Lung (tissue), 17 donors: ENCODE measurements at places on chromosomes 16 and 17.
A peak's percentile ranks its signal among the peaks of the same experiment; 100 is the strongest.

DNA sequence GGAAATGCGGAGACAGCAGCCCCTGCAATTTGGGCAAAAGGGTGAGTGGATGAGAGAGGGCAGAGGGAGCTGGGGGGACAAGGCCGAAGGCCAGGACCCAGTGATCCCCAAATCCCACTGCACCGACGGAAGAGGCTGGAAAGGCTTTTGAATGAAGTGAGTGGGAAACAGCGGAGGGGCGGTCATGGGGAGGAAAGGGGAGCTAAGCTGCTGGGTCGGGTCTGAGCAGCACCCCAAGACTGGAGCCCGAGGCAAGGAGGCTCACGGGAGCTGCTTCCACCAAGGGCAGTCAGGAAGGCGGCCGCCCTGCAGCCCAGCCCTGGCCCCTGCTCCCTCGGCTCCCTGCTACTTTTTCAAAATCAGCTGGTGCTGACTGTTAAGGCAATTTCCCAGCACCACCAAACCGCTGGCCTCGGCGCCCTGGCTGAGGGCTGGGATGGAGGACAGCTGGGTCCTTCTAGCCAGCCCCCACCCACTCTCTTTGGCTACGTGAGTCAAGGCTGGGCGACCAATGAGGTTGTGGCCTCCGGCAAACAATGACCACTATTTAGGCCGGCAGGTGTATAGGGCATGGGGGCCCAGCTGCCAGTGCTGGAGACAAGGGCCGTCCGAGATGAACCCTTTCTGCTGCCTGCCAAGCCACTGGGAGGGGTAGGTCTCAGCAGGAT is 507 bp downstream of the SERPINF1 start:
- DNase-seq, result no peak

DNA sequence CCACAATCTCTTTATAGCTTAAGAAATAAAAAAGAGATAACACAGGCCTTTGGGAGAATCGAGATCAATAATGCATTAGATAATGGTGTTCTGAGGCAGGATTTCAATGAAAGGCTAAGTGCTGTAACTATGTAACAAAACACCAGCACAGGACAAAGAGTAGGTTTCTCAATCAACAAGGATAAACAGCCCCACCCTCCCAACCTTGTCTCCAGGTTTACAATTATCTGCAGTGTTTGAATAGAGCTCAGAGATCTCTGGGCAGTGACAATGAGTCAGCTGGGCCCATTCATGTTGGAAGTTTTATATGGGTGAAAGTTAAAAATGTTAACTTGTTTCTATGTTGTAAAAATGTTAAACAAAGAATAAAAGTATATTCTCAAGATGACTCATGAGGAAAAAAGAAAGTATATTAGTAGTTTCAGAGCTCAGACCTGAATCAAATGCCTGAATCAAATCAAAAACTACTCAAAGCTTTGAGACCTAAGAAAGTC is 17.0 kb upstream of the KRT20 start:
- no peak for DNase-seq

GRCh38 chr17:58144801-58145200 is 3.4 kb upstream of the OR4D1 start:
- no peak for DNase-seq

DNA sequence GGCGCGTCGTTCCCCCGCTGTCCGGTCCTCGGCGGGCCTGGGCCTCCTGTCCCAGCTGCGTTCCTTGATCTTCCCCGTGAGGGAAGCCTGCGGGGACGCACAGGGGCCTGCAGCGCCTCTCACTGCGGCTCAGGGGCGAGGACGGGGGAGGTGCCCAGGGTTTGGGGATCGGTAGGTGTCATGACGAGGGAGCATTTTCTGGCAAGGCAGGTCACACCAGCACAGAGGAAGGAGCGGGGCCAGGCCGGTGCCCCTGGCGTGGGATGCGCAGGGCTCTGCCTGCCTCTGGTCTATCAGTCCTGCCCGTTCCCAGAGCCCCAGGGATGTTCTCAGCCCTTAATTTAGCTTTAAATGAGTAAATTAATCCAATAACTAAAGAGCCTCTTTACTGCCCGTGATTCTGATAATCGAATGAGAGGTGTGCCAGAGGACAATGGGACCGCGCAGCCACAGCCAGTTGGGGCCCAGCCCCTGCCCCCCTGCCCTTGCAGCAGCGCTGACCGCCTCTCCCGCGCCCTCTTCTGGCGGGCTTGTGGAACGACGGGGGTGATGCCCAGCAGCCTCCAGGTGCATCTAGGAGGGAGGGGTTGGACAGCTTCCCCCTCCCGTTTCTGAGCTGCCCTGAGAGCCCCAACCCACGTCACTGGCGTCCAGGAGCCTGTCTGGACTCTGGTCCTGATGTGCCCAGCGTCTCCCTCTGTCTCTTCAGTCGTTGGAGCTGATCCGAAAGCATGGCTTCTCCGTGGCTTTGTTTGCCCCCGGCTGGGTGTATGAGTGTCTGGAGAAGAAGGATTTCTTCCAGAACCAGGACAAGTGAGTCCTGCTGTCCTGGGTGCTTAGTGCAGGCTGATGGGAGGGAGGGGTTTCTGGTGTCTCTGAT is 7.9 kb downstream of the ENGASE start:
- DNase-seq, result peak; percentile 48

- no peak for DNase-seq
These were observed 715 bp downstream of the ENDOV start for GRCh38 chr17:80415626-80416137.

DNA sequence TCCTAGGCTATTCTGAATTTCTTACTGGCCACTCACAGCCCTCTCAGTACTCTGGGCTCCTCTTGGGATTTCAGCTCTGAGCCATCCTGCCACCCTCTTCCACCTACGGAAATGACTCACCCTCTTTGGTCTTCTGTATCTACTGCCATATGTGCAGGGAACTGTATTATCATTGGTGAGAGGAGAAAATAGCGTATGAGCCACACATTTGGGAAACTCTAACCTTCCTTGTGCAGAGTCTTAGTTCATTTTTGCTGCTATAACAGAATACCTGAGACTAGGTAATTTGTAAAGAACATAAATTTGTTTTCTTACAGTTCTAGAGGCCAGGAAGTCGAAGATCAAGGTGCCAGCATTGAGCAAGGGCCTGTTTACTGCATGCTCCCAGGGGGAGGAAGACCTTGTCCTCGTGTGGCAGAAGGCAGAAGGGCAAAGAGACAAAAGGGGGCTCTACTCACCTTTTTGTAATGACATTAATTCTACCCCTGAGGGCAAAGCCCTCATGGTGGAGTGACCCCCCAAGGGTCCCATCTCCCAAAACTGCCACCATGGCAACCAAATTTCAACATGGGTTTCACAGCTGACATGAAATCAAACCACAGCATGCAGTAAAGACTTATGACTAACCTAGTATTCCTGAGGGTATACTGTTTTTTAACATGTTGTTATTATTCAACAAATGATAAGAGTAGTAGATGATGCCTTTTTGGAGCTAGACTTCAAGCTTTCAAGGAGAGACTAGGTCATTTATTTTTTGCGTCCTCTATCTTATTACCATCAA is 191.8 kb downstream of the PRKCA start:
- DNase-seq, result no peak

- peak; percentile 91 for DNase-seq
These were observed 334.5 kb downstream of the SEC14L1 start for GRCh38 chr17:77475016-77475976.

DNA sequence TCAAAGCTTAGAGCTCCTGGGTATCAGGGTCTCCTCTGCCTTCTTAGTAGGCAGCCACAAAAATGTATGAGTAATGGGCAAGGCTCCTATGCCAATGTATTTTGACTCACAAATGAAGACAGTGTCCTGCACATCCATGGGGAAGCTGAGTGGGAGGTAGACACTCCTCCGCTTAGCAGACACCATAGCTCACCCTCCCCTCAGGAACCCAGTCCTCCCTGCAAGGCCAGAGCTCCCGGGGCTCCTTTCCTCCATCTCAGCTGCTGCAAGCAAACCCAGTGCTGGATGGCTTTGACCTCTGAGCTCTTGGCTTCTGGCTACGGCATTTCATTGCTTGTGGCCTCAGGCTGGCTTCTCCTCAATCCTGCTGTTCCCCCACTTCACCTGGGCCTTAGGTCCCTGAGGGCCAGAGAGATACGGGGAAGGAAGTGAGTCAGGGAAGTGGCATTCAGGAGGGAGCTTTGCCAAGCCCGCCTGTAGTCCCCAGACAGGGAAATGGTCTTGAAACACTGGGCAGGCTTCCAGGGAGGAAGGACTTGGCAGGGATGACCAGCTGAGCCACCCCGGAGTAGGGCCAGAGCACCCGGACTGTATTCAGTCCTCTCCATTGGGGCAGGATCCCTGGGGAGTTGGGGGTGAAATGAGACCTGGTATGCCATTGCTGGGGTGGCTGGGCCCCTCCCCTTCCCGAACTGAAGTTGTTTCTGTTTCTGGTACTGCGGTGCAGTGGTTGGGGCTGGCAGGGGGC is 4.5 kb downstream of the ABCC3 start:
- DNase-seq, result peak; percentile 97

DNA sequence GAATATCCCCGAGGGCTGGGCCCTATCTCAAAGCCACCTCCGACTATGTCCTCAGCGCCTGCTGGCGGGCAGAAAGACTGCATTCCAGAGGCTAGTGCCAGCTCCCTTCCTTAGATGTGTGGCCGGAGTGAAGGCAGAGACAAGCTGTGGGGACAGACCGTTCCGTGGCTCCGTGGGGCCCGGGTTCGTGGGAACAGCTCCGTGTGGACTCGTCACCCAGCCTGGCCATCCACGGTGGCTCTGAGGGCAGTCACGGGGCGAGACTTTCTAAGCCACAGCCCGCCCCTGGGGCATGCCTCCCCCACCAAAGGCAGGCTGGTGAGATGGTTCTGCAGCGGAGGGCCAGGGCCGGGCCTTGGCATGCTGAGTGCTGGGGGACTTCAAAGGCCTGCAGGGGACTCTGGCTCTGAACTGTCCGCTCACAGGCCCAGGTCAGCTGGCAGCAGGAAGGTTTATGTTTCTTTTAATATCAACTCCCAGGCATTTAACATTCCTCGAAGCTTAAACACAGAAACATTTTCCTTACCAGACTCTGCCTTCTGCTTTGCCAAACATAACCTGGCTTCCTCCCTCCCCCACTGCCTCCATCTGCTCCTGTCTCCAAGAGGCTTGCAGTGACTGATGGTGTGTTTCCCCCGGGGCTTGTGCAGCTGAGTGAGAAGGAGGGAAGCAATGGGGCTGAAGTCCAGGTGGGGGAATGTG is 50.4 kb downstream of the TIMM22 start:
- DNase-seq, result peak; percentile 79

- no peak for DNase-seq
These were observed 42.8 kb downstream of the CMTM4 start for GRCh38 chr16:66653581-66654350.

- DNase-seq, result no peak
These were observed 3.5 kb downstream of the CTNS start for GRCh38 chr17:3639981-3640596.

- no peak for DNase-seq
These were observed 1.3 kb upstream of the MOSMO start for GRCh38 chr16:22006636-22007035.

DNA sequence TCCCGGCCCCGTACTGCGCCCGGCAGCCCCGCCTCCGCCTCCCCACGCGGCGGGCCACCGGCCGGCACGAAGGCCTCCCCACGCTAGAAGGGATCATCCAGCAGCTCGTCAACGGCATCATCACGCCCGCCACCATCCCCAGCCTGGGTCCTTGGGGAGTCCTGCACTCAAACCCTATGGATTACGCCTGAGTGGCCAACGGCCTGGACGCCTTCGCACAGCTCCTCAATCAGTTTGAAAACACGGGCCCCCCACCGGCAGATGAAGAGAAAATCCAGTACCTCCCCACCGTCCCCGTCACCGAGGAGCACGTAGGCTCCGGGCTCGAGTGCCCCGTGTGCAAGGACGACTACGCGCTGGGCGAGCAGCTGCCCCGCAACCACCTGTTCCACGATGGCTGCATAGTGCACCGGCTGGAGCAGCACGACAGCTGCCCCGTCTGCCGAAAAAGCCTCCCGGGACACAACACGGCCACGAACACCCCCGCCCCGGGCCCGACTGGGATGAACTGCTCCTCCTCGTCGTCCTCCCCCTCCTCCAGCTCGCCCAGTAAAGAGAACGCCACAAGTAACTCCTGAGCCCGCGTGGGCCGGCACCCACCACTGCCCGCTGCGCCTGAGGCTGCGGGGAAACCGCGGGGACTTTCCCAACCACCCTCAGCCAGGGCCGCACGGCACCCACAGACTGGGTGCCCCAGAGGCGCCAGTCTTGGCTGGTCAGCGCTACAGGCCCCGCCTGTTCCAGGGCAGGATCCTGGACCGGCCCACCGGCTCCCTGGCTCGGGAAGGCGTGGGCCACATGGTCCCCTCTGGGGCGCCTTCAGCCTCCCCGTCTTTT is 39.0 kb upstream of the AKAP1 start:
- peak; percentile 20 for DNase-seq

DNA sequence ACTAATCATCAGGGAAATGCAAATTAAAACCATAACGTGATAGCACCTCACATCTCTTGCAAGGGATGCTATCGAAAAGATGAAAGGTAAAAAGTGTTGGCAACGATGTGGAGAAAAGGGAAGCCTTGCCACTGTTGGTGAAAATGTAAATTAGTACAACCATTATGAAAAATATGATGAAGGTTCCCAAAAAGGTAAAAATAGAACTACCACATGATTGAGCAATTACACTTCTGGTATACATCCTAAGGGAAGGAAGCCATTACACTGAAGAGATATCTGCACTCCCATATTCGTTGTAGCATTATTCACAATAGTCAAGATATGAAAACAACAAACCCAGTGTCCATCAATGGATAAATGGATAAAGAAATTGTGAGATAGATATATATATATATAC is 21.5 kb downstream of the ABCA10 start:
- DNase-seq, result no peak

DNA sequence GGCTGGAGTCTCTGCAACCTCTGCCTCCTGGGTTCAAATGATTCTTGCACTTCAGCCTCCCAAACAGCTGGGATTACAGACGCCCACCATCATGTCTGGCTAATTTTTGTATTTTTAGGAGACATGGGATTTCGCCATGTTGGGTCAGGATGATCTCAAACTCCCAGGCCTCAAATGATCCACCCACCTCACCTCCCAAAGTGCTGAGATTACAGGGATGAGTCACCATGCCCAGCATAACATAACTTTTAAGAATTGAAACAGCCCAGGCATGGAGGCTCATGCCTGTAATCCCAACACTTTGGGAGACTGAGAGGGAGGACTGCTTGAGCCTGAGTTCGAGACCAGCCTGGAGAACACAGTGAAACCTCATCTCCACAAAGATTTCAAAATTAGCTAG is 2.5 kb downstream of the RSL1D1 start:
- no peak for DNase-seq
